ENCODE measurements at places on chromosomes 2 and 18. TPM values are rescaled to one million over a fixed set of nuclear protein-coding genes. Genes with fewer than 3 reads are reported as not detected.

DNA sequence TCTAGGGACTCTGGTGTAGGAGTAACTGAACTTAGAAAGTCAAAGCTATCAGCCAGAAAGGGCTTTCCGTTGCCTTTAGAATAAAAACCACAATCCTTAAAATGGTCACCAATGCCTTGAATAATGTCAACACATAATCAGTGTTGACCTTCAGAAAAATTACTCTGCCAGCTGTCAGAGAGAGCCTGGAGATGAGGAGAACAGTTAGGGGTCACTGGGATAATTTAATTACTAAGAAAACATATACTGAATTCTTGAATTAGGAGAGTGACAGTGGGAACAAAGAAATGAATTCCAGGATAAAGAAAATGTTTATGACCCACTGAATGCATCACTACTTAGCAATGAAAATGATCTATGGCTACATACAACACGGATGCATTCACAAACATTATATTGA is 23.4 kb upstream of the UGP2 start:
- H3K4me1 ChIP-seq, result peaks cover 28% of the 10 kb centered on the region
- H3K4me3 ChIP-seq, result no peak overlapping the region
- no peak overlapping the region for H3K27ac ChIP-seq
- H3K27me3 ChIP-seq, result no peaks in the 10 kb centered on the region
- no peak for DNase-seq

GRCh38 chr2:211939177-211939576 is 599.4 kb downstream of the ERBB4 start:
- H3K36me3 ChIP-seq, result no peaks in the 10 kb centered on the region
- H3K4me3 ChIP-seq, result no peak overlapping the region
- DNase-seq, result no peak
- H3K27me3 ChIP-seq, result no peaks in the 10 kb centered on the region
- H3K4me1 ChIP-seq, result peaks cover 13% of the 10 kb centered on the region
- H3K27ac ChIP-seq, result no peak overlapping the region

DNA sequence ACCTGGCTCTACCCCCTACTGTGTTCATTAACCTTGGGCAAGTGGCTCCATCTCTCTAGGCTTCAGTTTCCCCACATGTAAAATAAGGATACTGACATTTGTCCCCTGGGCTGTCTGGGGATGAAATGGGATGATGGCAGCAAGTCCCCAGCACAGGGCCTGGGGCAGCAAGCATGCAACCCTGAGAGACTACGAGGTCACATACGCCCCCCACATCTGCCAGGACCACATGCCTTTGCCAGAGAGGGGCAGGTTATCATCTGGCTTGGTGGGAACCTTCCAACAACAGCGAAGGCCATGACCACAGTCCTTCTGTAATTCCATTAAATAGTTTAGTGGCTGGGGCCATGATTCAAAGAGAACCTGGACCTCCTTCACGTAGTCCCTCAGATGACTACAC is 145.9 kb upstream of the REV1 start:
- peak overlapping the region; percentile 73 for H3K27ac ChIP-seq
- no peak overlapping the region for H3K4me3 ChIP-seq
- no peaks in the 10 kb centered on the region for H3K36me3 ChIP-seq
- peaks cover 22% of the 10 kb centered on the region for H3K4me1 ChIP-seq
- DNase-seq, result no peak

DNA sequence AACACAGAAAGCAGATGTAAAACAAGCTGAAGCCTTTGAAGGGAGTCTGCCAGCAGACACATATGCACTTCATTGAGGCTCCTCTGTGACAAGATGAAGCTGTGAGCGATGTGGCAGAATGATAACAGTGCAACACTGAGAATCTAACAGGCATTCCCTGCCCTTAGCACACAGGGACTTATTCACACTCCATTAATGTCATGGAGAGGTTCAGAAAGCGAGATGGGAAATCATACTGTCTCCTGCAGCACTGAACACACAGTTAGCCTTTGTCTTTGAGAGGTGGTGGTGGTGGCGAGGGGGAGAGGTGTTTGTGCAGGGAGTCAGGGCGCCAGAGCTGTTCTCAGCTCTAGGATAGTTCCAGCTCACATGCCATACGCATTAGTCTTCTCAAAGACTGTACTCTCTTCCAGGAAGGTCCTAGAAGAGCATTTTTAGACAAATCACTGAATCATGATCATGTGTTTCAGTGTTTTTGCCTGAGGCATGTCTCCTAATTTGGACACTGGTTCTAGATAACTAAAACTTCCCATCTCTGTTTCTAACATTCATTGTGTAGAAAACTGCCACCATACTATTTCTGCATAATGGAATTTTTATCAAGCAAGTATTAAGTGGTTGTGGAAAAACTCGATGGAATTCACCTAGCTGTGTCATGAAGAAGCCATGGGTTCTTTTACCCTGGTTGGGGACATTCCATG is 93.5 kb upstream of the ITGB6 start:
- H3K4me3 ChIP-seq, result no peak overlapping the region
- peak overlapping the region; percentile 71 for H3K27ac ChIP-seq
- peaks cover 70% of the 10 kb centered on the region for H3K4me1 ChIP-seq
- no peaks in the 10 kb centered on the region for H3K27me3 ChIP-seq
- H3K36me3 ChIP-seq, result peaks cover 16% of the 10 kb centered on the region

DNA sequence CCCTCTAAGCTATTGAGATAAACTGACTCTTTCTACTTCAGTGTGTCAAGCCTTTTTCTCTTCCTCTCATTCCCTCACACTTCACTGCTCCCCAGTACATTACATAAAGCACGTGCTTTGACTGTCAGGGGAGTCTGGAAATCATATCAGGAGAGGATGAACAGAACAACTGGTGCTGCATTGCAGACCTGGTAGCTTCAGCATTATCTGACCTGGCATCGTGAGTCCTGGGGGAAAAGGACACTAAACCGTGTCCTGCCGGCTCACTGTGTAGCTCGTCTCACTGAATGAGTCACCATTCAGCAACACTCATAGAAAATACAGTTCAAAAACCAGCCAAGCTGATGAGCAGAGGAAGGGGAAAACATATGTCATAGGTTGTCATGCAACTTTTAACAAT is 108.5 kb upstream of the UNC80 start:
- no peak for DNase-seq
- no peak overlapping the region for H3K27ac ChIP-seq
- H3K4me3 ChIP-seq, result no peak overlapping the region
- H3K4me1 ChIP-seq, result no peaks in the 10 kb centered on the region
- H3K36me3 ChIP-seq, result no peaks in the 10 kb centered on the region

DNA sequence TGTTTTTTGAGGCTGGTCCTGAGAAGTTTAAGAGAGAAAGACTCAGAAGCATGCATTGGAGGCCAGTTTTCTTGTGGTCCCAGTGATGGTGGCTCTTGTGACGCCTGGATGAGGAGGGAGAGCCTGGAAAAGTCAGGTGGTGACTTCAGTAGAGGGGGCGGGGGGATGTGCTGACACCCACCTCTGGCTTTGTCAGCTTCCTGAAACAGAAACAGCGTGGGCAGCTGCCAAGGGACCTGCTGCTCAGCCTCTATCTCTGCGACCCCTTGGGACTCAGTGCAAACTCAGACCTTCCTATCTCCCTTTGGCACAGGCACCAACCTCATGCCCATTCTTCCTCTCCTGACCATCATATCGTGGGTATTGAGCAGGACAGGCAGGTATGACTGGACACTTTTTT is 6.4 kb downstream of the TGFBRAP1 start:
- no peak overlapping the region for H3K27ac ChIP-seq
- H3K4me1 ChIP-seq, result peaks cover 31% of the 10 kb centered on the region
- no peaks in the 10 kb centered on the region for H3K27me3 ChIP-seq
- no peaks in the 10 kb centered on the region for H3K36me3 ChIP-seq
- no peak overlapping the region for H3K4me3 ChIP-seq

DNA sequence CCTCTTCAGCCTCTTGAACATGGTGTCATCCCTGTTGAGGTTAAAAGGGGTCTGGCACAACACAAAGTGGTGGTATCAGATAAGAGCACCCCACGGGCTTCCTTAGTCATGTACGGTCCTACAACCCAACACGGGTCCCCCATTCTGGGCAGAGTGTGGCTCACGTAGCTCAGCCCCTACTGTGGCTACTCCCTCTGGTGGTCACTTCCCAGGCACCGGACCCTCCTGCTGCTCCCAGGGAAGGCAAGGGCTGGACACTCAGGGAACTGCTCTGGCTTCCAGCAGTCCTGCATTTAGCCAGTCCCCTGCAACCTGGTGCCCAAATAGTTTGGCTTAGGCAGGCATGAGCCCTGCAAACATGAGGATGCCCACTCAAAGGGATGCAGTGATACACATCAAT is 58.6 kb downstream of the GALNT14 start:
- H3K36me3 ChIP-seq, result no peaks in the 10 kb centered on the region
- no peak overlapping the region for H3K4me3 ChIP-seq
- no peaks in the 10 kb centered on the region for H3K4me1 ChIP-seq
- no peak overlapping the region for H3K27ac ChIP-seq
- no peaks in the 10 kb centered on the region for H3K27me3 ChIP-seq
- DNase-seq, result no peak

DNA sequence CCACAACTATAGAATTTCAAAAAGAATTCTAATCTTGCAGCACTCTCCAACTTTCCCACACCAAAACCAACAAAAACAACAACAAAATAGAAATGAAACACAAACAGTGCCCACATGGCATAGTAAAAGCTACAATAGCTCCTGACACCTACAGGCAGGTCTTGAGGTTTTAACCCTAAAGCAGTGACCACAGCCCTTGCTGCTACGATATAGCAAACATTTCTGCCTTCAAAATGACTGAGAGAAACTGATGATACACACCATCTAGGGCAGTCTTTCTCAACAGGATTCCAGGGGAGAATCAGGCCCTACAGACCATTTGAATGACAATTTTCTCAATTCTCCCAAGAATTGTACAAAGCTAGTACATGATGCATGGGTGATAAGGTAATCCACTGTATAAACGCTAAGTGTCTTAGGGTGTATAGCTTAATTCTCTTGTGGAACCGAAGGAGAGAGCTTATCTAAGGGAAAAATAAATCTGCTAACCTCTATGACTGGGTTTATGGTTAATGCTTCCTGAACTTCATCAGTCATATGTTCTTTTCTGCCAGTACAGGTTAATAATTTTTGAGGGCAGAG is 46.5 kb downstream of the TRAK2 start:
- no peaks in the 10 kb centered on the region for H3K27me3 ChIP-seq
- no peak for DNase-seq
- no peaks in the 10 kb centered on the region for H3K36me3 ChIP-seq
- H3K4me3 ChIP-seq, result no peak overlapping the region
- peak overlapping the region; percentile 73 for H3K27ac ChIP-seq
- peaks cover 64% of the 10 kb centered on the region for H3K4me1 ChIP-seq

GRCh38 chr18:26439537-26439936 is 108.8 kb downstream of the KCTD1 start:
- no peak for DNase-seq
- no peaks in the 10 kb centered on the region for H3K4me1 ChIP-seq
- no peaks in the 10 kb centered on the region for H3K36me3 ChIP-seq
- H3K4me3 ChIP-seq, result no peak overlapping the region
- H3K27me3 ChIP-seq, result no peaks in the 10 kb centered on the region
- no peak overlapping the region for H3K27ac ChIP-seq

- no peaks in the 10 kb centered on the region for H3K4me1 ChIP-seq
- no peaks in the 10 kb centered on the region for H3K27me3 ChIP-seq
- H3K36me3 ChIP-seq, result no peaks in the 10 kb centered on the region
- no peak overlapping the region for H3K27ac ChIP-seq
- no peak overlapping the region for H3K4me3 ChIP-seq
These were observed 74.3 kb downstream of the BCL2L11 start for GRCh38 chr2:111194835-111195621.

GRCh38 chr2:65092791-65093190 is 36.6 kb downstream of the CEP68 start:
- peaks cover 91% of the 10 kb centered on the region for H3K36me3 ChIP-seq
- H3K4me3 ChIP-seq, result no peak overlapping the region
- no peak for DNase-seq
- no peak overlapping the region for H3K27ac ChIP-seq
- H3K27me3 ChIP-seq, result no peaks in the 10 kb centered on the region

CIB4 gene
- not detected for total RNA-seq

C2orf74 gene
- total RNA-seq, result 12.6 TPM

KIAA2012 gene
- not detected for total RNA-seq

GDF7 gene
- total RNA-seq, result 0.05 TPM

FRZB gene
- 2.4 TPM for total RNA-seq

CIDEA gene
- 0.42 TPM for total RNA-seq

LYPD6 gene
- not detected for total RNA-seq

CCL20 gene
- total RNA-seq, result 0.92 TPM

ARL6IP6 gene
- total RNA-seq, result 4.5 TPM

APLF gene
- total RNA-seq, result 2.8 TPM

FAM237A gene
- not detected for total RNA-seq

CCDC148 gene
- total RNA-seq, result not detected

IGFBP5 gene
- total RNA-seq, result 451 TPM

PLEK gene
- 2.3 TPM for total RNA-seq

GNAL gene
- total RNA-seq, result 5.5 TPM

Data from psoas muscle (tissue), 8 donors.